ENCODE measurements at places on chromosomes 12 and 14.

GRCh38 chr14:38824706-38825105 is 278.3 kb downstream of the SEC23A start:
- no peak for DNase-seq

GRCh38 chr14:29227631-29228030 is 461.0 kb downstream of the FOXG1 start:
- no peak for DNase-seq

DNA sequence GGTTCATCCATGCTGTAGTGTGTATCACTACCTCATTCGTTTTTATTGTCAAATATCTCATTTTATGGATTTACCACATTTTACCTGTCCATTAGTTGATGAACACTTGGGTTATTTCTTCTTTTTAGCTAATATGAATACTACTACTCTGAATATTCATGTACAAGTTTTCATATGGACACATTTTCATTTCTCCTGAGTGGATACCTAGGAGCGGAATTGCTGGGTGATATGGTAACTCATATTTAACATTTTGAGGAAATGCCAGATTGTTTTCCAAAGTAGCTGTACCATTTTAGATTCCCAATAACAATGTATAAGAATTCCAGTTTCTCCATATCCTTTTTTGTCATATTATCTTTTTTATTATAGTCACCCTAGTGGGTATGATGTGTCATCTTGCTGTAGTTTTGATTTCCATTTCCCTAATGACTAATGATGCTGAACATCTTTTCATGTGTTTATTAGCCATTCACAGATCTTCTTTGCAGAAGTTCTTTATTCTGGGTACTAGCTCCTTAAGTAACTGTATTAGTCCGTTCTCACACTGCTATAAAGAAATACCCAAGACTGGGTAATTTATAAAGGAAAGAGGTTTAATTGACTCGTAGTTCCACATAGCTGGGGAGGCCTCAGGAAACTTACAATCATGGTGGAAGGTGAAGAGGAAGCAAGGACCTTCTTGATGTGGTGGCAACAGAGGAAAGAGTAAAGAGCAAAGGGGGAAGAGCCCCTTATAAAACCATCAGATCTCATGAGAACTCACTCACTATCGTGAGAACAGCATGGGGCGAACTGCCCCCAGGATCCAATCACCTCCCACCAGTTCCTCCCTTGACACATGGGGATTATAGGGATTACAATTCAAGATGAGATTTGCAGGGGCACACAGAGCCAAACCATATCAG is 11.9 kb downstream of the NRDE2 start:
- no peak for DNase-seq

DNA sequence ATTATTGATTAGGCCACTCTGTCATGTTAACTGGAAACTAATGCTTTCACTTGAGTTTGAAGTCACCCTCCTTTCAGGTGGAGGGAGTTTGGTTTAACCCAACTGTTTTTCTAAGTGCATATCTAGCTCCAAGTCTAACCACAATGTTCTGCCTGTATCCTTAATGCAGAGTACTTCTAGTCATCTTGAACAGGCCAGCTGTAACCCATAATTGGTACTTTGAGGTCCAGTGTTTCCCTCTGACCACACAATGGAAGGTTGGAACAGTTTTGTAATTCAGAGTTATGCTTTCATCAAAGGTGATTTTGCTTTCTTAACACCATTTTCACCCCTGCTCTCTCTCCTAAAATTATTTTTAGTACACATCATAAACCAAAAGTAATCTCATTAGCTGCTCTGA is 237.2 kb upstream of the DCN start:
- DNase-seq, result no peak

DNA sequence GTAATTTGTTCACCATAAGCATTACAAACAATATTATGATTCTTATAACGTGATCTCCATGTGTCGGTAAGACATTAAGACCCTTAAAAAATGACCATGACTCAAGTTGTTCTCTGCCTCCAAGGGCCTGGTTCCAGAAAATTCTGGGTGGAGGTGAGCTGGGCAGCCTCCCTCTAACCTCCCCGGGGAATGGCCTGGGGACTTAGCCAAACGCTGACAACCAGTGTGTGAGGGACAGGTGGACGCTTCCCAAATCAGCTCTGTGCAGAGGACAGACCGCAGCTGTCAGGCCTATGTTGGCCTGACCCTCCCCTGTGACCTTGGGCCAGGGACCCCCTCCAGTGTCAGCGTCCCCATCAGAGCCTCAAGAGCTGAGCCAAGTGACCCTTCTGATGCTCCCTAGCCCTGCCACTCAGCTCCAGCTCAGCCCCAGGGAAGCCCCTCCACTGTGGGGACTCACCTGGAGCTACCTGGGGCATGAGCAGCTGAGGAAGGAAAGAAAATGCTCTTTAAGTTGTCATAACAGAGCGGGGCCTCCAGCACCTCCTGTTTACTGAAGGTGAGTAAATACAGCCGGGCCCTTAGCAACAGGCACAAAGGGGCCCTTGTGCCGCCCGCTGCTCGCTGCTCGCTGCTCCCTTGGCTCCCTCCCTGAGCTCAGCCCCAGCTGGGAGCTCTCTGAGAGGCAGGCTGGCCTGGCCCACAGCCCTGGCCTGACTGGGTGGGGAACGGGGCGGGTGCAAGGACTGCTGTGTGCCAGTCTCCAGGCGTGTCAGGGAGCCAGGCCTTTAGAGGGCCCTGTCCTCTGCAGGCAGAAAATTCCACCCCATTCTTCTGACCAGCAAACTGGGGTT is 116.6 kb downstream of the CALM1 start:
- DNase-seq, result no peak

DNA sequence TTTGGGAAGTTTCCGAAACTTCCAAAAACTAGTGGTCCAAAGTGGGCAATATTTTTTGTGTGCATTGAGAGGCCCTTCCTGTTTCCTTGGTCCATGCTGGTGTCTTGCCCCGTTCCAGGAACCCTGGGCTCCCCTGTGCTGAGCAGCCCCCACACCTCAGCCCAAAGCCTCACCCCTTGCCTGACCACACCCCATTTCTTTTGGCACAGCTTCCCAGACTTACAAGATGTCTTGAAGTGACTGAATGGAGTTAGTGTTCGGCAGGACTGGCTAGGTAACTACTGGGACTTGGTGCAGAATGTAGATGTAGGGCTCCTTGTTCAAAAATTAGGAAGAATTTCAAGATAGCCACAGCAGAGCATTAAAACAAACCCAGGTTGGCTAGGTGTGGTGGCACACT is 68.6 kb downstream of the ETV6 start:
- DNase-seq, result no peak

DNA sequence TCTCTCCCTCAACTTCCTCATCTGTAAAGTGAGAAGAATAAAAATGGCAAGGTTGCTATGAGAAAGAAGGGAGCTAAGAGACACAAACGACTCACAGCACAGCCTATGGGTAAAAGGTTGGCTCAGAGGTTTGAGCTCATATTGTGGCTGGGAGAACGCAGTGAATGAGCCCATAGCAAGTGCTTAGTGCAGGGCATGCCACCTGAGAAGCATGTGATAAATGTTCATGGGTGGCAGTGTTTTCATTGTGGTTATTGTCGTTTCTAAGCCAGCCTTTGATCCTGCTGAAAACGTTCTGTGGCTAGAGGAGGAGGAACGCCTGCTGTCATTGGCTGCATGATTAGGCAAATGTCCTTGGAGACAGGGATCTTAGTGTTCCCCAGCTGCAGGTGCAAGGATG is 150.4 kb downstream of the KSR2 start:
- DNase-seq, result no peak

All from activated CD4-positive, alpha-beta memory T cell treated with anti-CD3 and anti-CD28 coated beads, Interleukin-2, amount 10 ng/mL, durations not matched to agents 7 days and 5 days (primary cell).